ENCODE measurements at places on chromosomes 6 and 20.

- no peak for DNase-seq
Measured at GRCh38 chr20:16316513-16316912, 256.7 kb downstream of the KIF16B start.

DNA sequence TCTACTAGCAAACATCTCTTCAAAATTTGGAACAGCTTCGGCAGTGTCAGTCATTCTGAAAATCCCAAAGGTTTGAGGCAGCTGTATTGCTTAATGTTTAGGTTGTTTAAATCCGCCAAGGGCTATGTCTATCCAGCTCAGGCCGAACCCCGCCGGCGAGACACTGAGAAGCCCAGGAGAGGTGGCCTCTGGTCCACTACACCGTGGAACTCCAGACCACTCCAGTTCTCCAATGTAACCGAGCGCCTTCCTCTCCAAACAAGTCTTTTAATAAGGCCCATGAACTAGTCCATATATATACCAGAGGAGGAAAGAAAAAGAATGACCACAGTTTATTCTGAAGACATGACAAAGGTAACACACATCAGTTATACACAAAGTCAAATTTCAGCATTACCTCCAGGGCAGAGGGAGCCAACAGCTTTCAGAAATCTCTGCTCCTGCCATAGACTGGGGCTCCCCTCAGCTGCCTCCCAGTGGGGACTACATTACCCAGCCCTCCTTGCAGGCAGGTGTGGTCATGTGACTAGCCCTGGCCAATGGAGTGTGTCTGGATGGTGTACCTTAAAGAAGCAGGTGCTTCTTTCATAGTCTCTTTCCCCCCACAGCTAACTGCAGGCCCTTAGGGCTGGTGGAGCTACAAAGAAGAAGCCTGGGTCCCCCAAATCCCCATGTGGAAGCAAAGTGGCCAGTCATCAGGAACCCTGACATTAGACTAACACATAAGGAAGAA is at the start of gene RAMACL:
Gene RAMACL (minus strand): TSS at position 255 of the 733 bp plus-strand sequence. CDS start 201 bp downstream, at position 54.
- no peak for DNase-seq

- DNase-seq: no peak
Measured at GRCh38 chr20:41063442-41063841, 34.8 kb downstream of the TOP1 start.

- no peak for DNase-seq
Measured at GRCh38 chr6:156182356-156182755, 594.8 kb upstream of the ARID1B start.

- no peak for DNase-seq
Measured at GRCh38 chr6:79605968-79606764, 25.0 kb upstream of the SH3BGRL2 start.

Measured in nucleus accumbens (tissue), 56 donors.